ENCODE measurements at places on chromosomes 5 and 9.

DNA sequence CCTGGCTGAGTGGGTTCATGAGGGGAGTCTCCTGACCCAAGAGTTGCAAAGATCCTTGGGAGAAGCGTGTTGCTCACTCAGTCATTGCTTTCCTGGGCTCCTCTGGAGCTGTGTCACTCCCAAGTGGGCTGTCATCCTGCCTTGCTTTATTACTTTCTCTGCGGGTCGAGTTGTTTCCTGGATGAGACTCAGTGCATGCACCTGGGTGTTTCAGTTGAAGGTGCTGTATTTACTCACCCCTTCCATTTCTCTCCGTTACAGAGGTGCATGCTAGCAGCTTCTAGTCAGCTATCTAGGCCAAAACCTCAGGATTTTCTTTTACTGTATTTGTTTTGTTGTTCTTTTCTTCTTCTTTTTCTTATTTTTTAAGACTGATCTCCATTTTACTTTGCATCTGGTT is 785.5 kb upstream of the EDIL3 start:
- no peak for DNase-seq

GRCh38 chr9:38071470-38072134 is 2.6 kb upstream of the SHB start:
- DNase-seq: no peak

DNA sequence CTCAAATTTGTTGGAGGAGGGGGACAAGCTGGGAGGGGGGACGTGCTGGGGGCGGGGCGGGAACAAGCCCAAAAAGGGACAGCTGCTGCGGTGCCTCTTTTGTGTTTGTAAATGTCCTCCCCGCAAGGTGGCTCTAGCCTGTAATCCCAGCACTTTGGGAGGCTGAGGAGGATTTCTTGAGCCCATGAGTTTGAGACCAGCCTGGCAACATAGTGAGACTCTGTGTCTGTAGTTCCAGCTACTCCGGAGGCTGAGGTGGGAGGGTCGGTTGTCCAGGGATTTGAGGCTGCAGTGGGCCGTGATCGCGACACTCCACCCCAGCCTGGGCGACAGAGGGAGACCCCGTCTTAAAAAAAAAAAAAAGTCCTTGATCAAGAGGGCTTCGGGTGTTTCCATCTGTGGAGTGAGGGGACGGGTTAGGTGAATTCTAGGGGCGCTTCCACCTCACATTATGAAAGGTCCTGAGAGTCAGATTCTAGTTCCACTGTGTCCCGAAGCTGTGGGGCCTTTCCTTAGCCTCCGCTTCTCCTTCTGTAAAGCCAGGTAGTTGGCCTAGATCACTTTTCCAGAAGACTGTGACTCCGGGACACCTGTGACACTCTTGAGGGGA is 779 bp upstream of the CTNNA1 start:
- DNase-seq: no peak

GRCh38 chr9:38386319-38386895 is 6.1 kb upstream of the ALDH1B1 start:
- no peak for DNase-seq

GRCh38 chr9:123640792-123641222 is 284.8 kb downstream of the CRB2 start:
- no peak for DNase-seq

Measured in activated CD8-positive, alpha-beta memory T cell treated with anti-CD3 and anti-CD28 coated beads for 1 hour (primary cell).